Renal cortex interstitium (tissue), 15 donors: ENCODE measurements at places on chromosomes 4 and X.

DNA sequence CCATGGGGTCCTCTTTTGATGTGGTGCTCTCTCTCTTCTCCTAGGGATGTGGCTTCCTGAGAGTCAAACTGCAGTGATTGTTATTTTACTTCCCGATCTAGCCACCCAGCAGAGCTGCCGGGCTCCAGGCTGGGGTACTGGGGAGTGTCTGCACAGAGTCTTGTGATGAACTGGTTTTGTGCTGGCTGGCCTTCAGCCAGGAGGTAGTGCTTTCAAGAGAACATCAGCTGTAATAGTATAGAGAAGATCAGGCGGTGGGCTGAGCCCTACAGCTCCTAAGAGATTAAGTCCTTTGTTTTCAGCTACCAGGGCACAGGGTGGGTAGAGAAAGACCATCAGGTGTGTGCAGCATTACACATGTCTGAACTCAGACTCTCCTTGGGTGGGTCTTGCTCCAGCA is 59.0 kb upstream of the AGTR2 start:
- no peak for DNase-seq

DNA sequence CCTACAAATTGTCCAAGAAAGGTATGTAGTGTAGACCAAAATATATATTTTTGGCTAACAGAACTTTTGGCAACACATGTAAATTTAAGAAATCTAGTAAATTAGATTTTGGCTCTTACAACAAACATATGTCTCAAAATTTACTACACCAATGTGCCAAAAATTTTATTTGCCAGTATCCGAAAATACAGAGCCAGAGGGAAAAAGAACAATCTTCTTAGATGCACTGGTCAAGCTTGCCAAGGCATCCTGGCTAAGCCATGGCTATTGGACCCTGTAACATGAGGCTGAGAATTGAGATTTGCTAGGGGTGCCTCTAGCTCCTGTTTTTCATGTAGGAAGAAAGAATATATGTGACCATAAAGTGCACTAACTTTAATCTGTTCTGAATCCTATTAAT is 91.8 kb downstream of the GABRG1 start:
- no peak for DNase-seq

DNA sequence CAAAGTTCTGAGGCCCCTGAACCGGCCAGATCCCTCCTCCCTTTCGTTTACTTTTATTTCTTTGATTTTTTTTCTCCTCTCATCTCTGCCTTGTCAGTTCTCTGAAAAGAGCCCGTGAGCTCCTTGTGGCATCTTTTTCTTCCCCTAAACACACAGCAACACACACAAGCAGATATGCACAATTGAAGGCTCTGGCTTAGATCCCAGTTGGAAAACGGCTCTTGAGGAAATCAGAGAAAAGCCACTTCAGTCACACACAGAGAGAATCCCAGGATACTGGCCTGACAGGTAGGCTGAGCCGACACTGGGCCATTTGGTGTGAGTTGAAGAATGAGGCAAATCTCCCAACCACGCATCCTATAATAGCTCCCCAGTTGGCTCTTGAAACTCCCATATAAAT is 12.9 kb downstream of the DIPK2B start:
- DNase-seq = no peak

DNA sequence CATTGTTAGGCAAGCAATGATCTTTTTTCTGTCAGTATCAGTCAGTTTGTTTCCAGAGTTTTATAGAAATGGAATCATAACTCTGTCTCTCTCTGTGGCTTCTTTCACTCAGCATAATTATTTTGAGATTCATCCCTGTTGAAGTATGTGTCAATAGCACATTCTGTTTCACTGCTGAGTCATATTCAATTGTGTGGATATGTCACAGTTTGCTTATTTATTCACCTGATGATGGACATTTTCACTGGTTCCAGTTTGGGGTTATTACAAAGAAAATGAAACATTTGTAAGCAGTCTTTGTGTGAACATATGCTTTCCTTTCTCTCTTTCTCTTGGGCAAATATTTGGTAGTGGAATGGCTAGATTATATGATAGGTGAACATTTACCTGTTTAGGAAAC is 10.2 kb upstream of the ZNF718 start:
- DNase-seq = no peak

DNA sequence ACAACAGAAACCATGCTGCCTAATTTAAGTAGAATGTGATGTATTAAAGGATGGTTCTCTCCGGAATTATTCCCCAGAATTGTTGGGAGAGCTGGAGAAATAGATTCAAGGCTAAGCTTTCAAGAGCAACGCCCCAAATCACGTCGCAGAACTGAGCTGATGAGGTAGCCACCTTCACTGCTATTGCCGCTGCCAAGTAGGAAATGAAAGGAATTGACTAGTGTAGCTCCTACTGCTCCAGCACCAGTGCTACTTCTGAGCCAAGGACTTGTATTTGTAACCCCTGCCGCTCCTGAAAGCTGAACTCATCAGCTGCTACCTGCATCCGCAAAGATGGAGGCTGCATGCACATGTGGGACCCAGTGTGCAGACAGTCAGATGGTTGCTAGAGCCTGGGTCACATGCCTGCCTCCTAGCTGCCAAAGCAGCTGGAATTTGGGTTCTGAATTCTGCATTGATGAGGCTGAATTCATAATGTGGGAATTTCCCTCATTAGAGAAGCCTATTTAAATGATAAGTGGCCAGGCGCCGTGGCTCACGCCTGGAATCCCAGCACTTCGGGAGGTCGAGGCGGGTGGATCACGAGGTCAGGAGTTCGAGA is 173.9 kb downstream of the PDGFRA start:
- no peak for DNase-seq

DNA sequence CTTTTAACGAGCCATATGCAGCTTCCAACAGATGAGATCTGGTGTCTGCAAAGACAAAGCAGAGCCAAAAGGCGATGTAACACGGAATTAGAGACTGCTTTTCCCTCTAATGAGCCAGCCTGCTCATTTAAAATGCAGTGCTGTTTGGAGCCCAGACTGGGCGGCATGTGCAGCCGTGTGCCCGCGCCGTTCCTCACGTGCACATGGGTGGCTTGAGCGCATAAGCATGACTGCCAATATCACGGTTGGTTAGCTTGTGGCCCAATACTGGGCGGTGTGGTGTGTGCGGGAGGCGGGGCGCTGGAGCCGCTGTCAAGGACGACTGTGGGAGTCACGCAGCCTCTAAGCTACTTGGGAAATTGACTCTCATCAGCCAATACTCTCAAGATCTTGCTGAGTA is 87.0 kb upstream of the SCOC start:
- DNase-seq = no peak

GRCh38 chrX:21996872-21997455 is 35.2 kb upstream of the PHEX start:
- DNase-seq = no peak
